ENCODE measurements at places on chromosomes 2 and 18. TPM values are rescaled to one million over a fixed set of nuclear protein-coding genes. Genes with fewer than 3 reads are reported as not detected.

DNA sequence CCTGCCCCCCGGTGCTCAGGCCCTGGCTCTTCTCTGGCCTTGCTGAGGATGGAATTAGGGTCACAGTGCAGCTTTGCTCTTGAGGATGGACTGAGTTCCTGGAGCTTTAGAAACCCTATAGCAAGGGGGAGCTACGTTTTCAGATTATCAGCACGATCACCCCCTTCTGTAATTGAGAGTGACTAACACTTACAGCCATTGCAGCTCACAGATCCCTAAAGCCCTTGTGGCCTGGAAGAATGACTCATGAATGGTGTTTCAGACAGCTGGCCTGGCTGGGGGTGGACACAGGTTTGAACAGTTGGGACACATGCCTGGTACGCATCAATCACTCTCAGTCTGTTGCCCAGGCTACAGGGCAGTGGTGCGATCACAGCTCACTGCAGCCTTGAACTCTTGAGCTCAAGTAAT lies 79.7 kb upstream of the IGFBP5 start:
- H3K36me3 ChIP-seq = no peaks in the 10 kb centered on the region
- H3K4me3 ChIP-seq = no peak overlapping the region
- no peaks in the 10 kb centered on the region for H3K27me3 ChIP-seq
- no peak overlapping the region for H3K27ac ChIP-seq
- 0 out of 2 replicates have a peak, but pooled peaks cover 2% of the 10 kb centered on the region for H3K4me1 ChIP-seq

DNA sequence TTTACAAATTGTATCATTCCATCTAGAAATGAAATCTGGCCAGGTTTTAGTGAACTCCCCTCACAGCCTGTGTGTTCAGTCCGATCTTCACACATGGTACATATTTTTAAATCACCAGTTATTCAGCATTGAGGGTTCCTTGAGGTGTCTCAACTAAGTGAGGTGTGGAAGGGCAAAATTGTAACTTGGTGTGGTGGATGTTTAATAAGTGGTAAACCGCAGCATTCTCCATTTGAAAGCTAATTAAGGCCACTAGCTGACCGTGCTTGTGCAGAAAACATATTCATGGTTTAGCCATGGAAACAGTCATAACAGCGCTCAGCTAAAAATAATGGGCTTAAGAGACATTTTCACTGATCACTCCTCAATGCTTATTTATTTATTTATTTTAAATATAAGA lies 786.2 kb upstream of the FANCL start:
- H3K36me3 ChIP-seq = no peaks in the 10 kb centered on the region
- no peaks in the 10 kb centered on the region for H3K4me1 ChIP-seq
- H3K27me3 ChIP-seq = no peaks in the 10 kb centered on the region
- H3K4me3 ChIP-seq = no peak overlapping the region

DNA sequence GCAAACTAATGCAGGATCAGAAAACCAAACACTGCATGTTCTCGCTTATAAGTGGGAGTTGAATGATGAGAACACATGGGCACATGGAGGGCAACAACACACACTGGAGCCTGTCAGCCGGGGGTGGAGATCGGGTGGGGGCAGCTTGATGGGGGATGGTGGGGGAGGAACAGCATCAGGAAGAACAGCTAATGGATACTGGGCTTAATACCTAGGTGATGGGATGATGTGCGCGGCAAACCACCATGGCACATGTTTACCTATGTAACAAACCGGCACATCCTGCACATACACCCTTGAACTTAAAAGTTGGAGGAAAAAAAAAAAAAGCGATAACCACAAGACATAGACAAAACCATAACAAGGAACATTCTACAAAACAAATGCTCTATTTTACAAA lies 10.4 kb downstream of the CHMP3 start:
- H3K27ac ChIP-seq = no peak overlapping the region
- peaks cover 29% of the 10 kb centered on the region for H3K36me3 ChIP-seq
- no peaks in the 10 kb centered on the region for H3K27me3 ChIP-seq
- H3K4me1 ChIP-seq = no peaks in the 10 kb centered on the region

- peaks cover 9% of the 10 kb centered on the region for H3K36me3 ChIP-seq
- no peak for DNase-seq
- H3K4me3 ChIP-seq = no peak overlapping the region
Measured at GRCh38 chr2:216430811-216431530, 18.7 kb downstream of the SMARCAL1 start.

DNA sequence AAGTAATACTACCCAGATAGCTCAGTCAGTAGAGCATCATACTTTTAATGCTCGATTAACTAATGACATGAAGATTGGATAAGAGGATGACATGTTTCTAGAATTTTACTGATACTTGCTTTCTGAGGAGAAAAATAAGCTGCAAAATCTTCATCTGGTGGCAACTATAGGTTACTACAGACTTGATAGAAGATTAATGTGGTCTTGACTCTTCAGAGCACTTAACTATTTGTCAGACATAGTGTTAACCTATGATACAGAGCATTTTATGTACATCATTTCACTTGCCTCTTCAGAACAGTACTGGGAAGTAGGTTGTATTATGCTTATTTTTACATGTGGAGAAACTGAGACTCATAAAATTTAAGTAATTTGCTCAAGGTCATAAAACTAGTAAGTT lies 83.9 kb downstream of the UBR3 start:
- H3K4me1 ChIP-seq = no peaks in the 10 kb centered on the region
- no peak overlapping the region for H3K27ac ChIP-seq
- H3K27me3 ChIP-seq = no peaks in the 10 kb centered on the region
- no peak overlapping the region for H3K4me3 ChIP-seq
- peaks cover 5% of the 10 kb centered on the region for H3K36me3 ChIP-seq
- no peak for DNase-seq

DNA sequence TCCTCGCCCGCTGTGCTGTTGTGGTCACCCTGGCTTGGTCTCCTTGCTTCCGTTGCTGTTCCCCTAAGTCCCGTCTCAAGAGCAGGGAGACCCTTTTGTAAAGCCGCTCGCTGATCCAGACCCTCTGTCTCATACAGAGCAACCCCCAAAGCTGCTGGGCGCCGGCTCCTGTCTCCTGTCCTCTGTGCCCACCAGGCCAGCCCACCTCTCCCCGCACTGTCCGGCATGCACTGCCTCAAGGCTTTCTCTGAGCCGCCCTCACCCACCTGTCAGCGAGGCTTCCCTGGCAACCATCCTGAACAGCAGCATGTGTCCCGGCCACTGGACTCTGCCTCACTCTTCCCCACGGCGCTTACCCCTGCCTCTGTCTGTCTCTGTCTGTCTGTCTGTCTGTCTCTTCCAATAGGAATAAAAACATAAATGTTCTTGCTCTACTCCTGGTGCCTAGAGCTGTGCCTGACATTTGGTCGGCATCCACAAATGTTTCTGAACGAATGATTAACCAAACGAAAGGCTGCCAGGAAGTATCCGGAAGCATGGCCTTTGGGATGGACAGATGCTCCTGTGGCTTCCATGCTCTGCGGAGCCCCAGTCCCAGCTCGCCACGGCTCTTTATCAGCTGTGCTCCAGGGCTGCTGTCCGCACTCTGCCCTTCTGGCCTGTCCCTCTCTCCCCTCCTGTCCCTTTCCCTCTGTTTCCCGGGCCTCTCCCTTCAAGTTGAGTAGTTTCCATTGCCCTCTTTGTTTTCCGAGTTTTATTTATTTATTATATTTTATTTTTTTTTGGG lies 7.8 kb downstream of the COLEC11 start:
- H3K36me3 ChIP-seq = no peaks in the 10 kb centered on the region
- no peak overlapping the region for H3K4me3 ChIP-seq
- DNase-seq = no peak
- no peak overlapping the region for H3K27ac ChIP-seq
- no peaks in the 10 kb centered on the region for H3K4me1 ChIP-seq
- H3K27me3 ChIP-seq = no peaks in the 10 kb centered on the region

C2orf78 gene
- 0.09 TPM for total RNA-seq

- no peak for DNase-seq
- H3K27me3 ChIP-seq = no peaks in the 10 kb centered on the region
- peaks cover 23% of the 10 kb centered on the region for H3K36me3 ChIP-seq
- no peaks in the 10 kb centered on the region for H3K4me1 ChIP-seq
- no peak overlapping the region for H3K4me3 ChIP-seq
Measured at GRCh38 chr2:231069379-231070054, 12.8 kb downstream of the PSMD1 start.

- no peaks in the 10 kb centered on the region for H3K36me3 ChIP-seq
- H3K4me1 ChIP-seq = peaks cover 10% of the 10 kb centered on the region
- H3K27me3 ChIP-seq = no peaks in the 10 kb centered on the region
Measured at GRCh38 chr18:3651266-3651665, 201.3 kb downstream of the TGIF1 start.

DNA sequence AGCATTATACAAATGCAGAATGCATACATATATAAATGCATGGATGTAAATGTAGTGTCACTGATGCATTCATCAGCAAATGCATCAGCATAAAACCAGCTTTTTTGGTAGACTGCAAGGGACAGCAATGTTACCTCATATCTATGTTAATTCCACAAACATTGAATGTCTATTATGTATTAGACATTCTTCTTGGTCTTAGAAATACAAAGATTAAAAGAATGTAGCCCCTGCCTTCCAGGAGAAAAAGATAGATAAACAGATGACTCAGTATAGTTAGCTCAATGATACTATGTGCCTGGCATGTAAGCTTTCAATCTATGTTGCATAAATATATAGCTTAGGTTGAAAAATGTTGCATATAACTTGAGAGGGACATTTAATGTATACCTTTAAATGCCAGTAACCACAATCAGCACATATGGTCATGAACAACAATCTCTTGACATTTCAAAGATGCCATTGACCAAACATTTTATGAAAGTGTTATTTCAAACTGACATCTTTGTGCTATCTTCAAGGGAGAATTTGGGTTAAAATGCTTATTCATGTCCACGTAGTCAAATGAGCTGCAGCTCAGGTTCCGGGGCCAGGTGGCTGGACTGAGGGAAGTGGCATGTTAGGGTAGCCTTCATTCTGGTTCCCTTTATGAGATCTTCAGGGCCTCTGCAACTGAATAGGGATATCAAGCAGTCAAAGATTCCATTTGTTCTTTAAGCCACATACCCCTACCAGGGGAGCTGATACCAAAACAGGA lies 45.2 kb upstream of the GCG start:
- H3K4me1 ChIP-seq = no peaks in the 10 kb centered on the region
- no peaks in the 10 kb centered on the region for H3K27me3 ChIP-seq
- DNase-seq = no peak
- no peak overlapping the region for H3K27ac ChIP-seq
- H3K4me3 ChIP-seq = no peak overlapping the region

- no peaks in the 10 kb centered on the region for H3K27me3 ChIP-seq
- H3K4me1 ChIP-seq = no peaks in the 10 kb centered on the region
- peaks cover 22% of the 10 kb centered on the region for H3K36me3 ChIP-seq
- H3K27ac ChIP-seq = no peak overlapping the region
Measured at GRCh38 chr2:26139269-26140183, 33.4 kb upstream of the GAREM2 start.

GRCh38 chr2:24544456-24545115 lies 53.5 kb downstream of the NCOA1 start:
- H3K4me3 ChIP-seq = no peak overlapping the region
- no peak overlapping the region for H3K27ac ChIP-seq
- no peaks in the 10 kb centered on the region for H3K4me1 ChIP-seq
- DNase-seq = no peak

DNA sequence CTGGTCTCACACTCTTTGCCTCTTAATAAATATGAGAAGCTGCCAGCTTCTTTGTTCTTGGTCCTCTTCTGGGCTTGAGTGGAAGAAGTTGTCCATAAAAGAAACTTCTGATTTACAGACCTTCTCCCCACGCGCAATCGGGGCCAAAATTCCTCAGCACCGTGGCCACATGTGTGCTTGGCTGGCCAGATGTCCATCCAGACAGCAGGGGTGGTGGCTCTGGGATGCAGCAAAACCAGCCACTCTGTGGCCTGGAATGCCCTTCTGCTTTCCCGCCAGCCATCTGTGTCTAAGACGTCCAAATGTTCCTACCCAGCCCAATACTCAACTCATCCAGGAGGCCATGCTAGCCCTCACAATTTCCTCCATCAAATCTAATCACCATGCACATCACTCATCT lies 250.8 kb downstream of the EN1 start:
- H3K4me3 ChIP-seq = no peak overlapping the region
- no peaks in the 10 kb centered on the region for H3K4me1 ChIP-seq

TTR gene
- total RNA-seq = not detected

C2orf66 gene
- not detected for total RNA-seq

- H3K27ac ChIP-seq = no peak overlapping the region
- H3K4me3 ChIP-seq = no peak overlapping the region
- H3K36me3 ChIP-seq = no peaks in the 10 kb centered on the region
- no peak for DNase-seq
- H3K27me3 ChIP-seq = no peaks in the 10 kb centered on the region
Measured at GRCh38 chr2:179571252-179571651, 290.2 kb downstream of the ZNF385B start.

ZNF385B gene
- 3.0 TPM for total RNA-seq

GRCh38 chr18:46481048-46481846 lies 175.8 kb downstream of the LOXHD1 start:
- no peaks in the 10 kb centered on the region for H3K36me3 ChIP-seq
- H3K4me3 ChIP-seq = no peak overlapping the region
- H3K27ac ChIP-seq = no peak overlapping the region
- H3K27me3 ChIP-seq = no peaks in the 10 kb centered on the region
- DNase-seq = peak; percentile 70
- H3K4me1 ChIP-seq = peaks cover 6% of the 10 kb centered on the region

DNA sequence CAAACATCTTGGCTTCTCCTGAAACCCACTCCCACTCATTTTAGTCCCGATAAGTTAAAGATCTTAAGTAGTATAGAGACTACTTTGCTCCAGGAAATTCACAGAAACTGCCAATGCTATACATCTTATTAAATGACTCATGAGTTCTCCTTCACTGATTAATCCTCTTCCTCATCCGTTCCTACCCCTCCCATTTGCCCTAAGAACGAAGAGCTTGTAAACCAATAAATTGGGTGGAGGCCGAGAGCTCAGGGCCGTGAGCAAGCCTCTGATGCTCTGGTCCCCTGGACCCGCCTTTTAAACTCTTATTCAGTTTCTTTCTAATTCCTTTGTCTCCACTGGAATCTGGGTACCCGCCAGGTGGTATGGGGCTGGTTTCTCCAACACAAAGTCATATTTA lies 68.6 kb downstream of the METTL8 start:
- no peaks in the 10 kb centered on the region for H3K27me3 ChIP-seq
- peaks cover 15% of the 10 kb centered on the region for H3K36me3 ChIP-seq
- DNase-seq = no peak
- H3K27ac ChIP-seq = no peak overlapping the region
- H3K4me1 ChIP-seq = no peaks in the 10 kb centered on the region

All from H9 (cell line).